ENCODE measurements at places on chromosomes 12 and 14. TPM values are rescaled to one million over a fixed set of nuclear protein-coding genes. Genes with fewer than 3 reads are reported as not detected.

The BHLHE41 gene
- 35.9 TPM for total RNA-seq

The KRT3 gene
- total RNA-seq = not detected

The WNT5B gene
- 2.4 TPM for total RNA-seq

The SMIM41 gene
- not detected for total RNA-seq

The IL22 gene
- total RNA-seq = not detected
